ENCODE measurements at places on chromosomes 3 and 15.

GRCh38 chr3:143991713-143992112 is 20.1 kb downstream of the DIPK2A start:
- DNase-seq: no peak

GRCh38 chr3:184756151-184757021 is 44.5 kb upstream of the MAGEF1 start:
- no peak for DNase-seq

- DNase-seq: no peak
These were observed 54.0 kb downstream of the RUBCN start for GRCh38 chr3:197682713-197683112.

DNA sequence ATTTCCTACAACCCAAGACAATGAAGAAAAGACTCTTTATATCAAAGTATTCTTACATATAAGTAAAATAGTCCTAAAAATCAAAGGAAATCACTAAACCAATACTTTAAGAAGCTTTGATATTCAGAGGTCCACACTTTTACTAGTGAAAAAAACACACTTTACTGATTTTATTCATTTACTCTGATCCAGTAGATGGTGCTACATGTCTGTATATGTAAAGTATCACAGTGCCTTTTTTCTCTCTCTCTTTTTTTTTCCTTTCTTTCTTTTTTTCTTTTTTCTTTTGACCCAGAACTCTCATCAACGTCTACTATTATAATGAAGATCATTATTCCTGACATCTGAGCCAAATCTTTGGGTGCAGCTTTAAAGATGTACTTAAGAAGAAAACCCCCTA is 10.8 kb upstream of the CCDC39 start:
- no peak for DNase-seq

DNA sequence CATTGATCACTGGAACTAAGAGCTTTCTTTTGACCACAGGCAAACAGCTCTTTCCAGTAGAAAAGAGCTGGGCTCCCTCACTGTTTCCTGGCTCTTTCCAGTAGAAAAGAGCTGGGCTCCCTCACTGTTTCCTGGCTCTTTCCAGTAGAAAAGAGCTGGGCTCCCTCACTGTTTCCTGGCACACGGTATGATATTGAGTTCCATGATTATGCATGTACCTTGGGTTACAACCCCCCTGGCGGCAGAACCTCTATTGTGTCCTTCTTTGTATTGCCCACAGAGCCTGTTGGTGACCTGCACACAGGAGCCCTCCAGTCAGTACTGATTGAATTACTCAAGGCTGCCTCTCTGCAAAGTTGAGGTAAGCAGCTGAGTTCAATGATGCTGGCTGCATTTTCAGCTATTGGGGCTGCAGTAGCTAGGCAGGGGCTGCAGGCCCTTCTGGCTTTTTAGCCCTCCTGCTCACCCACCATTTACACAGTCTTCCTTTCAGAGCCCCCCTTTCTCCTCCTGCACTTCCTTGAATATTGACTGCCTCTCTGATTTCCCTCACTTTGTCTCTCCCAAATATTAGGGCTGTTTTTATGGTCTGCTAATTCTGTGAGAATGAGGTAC is 10.2 kb downstream of the ACKR2 start:
- no peak for DNase-seq

DNA sequence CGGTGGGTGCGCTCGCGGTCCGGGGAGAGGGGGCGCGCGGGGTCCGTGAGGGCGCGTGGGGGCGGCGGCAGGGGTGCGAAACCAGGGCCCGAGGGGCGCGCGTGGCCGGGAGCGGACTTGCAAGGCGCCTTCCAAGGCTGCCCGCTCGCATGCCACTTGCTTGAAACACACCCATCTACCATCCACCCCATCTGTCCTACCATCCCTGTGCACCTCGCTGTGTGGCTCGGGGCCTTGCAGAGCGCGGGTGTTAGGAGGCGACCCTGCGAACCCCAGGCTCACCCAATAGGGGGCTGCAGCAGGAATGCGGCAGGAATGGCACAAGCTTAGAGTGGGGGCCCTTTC is 240 bp downstream of the CFAP100 start:
- DNase-seq: no peak

GRCh38 chr3:58236527-58237237 is 910 bp upstream of the ABHD6 start:
- DNase-seq: no peak

DNA sequence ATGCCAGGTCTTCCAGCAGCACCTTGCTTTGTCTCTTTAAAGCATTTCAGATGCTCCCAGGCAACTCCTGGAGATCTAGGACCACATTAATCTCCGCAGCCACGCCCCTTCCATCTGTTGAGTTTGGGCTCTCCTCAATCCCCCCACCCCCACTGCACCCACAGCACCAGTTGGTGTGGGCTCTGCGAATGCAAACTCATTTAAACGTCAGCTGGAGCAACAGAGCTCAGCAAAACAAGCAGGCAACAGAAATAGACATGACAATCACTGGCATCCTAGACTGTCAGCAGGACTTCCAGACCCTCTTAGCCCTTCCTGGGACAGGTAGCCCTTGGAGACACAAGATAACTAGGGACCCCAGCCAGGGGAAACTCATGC is 106.9 kb downstream of the LSM3 start:
- DNase-seq: no peak

- DNase-seq: no peak
These were observed 423.4 kb upstream of the UBE2E2 start for GRCh38 chr3:22779737-22780136.

- no peak for DNase-seq
These were observed 289.9 kb downstream of the GAP43 start for GRCh38 chr3:115913069-115913686.

GRCh38 chr3:38538773-38539353 is 42.7 kb downstream of the EXOG start:
- no peak for DNase-seq

GRCh38 chr3:11307830-11308432 is 35.7 kb downstream of the ATG7 start:
- no peak for DNase-seq

- no peak for DNase-seq
These were observed 50.5 kb downstream of the ATP1B3 start for GRCh38 chr3:141926929-141927328.

DNA sequence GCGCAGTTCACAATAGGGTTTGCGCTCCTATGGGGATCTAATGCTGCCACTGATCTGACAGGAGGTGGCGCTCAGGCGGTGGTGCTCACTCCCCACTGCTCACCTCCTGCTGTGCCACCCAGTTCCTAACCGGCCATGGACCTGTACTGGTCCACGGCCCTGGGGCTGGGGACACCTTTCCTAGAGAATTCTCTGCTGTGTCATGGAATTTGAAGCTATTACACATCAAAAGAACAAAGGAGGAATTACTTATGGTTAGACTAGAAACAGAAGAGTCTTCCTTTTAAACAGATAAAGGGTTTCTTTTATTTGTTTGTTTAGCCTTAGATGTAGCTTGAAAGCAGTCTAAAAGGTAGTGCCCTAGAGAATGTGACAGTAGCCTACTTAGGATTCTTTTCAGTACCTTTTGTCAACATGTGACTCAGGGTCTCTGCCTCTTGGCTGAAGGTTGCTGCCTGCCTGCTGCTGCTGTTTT is 50.3 kb downstream of the PAK2 start:
- no peak for DNase-seq

GRCh38 chr3:35966629-35967464 is 327.5 kb downstream of the ARPP21 start:
- no peak for DNase-seq

GRCh38 chr15:80445300-80446041 is 41.3 kb downstream of the ARNT2 start:
- DNase-seq: no peak

- no peak for DNase-seq
These were observed 17.6 kb downstream of the BHLHE40 start for GRCh38 chr3:4996771-4997291.

- DNase-seq: no peak
These were observed 177.7 kb downstream of the VGLL4 start for GRCh38 chr3:11465744-11466616.

- no peak for DNase-seq
These were observed 28.8 kb downstream of the NUP210 start for GRCh38 chr3:13391308-13391707.

DNA sequence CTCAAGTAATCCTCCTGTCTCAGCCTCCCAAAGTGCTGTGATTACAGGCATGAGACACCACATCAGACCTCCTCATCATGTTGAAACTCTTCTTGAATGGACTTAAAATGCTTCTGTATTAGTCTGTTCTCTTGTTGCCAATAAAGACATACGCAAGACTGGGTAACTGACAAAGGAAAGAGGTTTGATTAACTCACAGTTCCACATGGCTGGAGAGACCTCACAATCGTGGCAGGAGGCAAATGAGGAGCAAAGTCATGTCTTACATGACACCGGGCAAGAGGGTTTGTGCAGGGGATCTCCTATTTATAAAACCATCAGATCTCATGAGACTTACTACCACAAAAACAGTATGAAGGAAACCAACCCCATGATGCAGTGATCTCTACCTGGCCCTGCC is 113.5 kb downstream of the CNTN4 start:
- no peak for DNase-seq

DNA sequence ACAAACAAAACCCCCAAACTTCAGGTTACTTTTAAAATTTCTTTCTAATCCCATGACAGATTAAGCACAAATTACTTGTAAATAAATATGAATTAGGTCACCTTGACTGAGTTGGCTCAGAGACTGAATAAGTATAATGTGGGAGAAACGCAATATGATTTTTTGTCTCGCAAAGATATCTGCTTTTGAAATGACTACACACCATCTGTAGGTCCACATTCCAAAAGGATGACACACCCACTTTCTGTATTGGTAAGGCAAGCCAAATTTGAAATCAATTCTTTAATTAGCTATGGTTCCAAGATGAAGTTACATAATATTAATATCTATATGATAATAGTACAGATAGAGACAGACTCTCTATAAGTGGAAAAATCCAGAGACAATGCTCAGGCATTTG is 66.9 kb upstream of the CSPG5 start:
- DNase-seq: no peak

DNA sequence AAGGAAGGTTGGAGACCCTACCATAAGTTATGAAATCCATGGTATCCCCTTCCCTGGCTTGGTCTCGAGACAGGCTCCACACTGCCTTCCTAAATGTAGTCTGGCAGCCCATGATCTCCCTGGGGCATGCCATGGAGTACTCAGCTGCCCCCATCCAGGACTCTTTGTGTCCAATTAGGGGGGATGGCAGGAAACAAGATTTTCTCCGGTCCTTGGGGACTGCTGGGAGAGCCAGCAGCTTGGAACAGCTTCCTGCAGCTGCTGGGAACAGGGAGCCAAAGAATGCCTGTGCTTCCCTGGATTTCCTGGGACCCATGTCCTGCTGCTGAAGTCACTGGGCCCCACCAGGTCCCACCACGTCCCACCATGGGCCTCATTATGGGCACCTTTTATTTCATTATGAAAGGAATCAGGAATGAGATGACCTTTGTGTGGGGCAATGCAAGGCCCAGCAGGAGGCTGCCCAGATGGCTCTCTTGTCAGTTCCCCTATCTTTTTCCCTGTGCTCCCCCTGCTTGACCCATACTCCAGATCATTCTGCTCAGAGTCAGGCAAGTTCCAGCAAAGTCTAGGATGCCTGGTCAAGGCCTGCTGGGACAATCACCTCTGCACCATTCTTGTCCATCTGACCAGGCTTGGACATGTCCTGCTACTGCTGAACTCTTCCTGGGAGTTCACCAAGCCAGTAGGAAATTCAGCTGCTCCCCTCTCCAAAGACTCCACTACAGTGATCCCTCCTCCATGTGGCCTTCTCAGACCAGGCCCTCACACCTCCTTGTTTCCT is 15.0 kb upstream of the DAG1 start:
- DNase-seq: no peak

DNA sequence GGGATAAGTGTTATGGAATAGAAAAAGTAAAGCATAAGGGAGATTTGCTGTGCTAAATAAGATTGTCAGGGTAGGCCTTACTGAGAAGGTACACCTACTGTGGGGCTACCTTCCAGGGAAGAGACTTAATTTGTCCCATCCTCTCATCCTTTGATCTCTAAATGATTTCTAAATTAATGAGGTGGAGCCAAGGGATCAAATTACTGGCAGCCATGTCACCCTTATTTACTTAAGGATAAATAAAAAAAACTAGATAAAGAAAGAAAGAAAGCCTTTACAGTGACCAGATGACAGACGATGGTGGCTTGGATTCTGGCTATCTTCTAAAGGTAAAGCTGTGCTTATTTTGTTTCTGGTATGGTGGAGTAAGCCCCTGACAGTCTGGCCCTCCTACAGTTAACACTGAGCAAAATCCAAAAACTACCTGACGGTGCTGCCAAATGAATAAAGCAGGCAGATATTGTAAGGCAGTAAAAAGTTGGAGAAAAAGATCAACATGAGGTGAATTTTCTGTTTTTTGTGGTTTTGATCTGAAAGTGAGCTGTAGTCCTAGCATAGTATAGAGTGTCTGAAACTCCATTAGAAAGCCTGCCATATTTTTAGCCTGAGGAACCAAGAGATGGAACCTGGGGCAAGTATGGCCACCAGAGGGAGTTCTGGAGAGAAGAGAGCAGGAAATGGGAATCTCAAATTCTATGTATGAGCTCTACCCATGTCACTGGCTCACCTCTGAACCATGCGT is 285.1 kb upstream of the MANF start:
- no peak for DNase-seq

DNA sequence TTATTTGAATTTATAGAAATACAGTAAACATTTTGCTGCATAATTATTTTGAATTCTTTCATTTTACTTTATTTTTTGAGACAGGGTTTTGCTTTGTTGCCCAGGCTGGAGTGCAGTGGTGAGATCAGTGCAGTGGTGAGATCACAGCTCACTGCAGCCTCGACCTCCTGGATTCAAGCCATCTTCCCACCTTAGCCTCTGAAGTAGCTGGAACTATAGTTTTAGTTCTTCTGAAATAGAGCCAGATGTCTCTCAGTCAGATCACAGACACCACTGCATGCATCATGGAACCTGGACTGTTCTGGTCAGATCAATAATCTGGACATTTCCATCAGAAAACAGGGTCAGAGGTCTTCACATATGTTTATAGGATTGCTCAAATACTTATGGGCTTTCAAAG is 7.9 kb downstream of the RPLP1 start:
- no peak for DNase-seq

DNA sequence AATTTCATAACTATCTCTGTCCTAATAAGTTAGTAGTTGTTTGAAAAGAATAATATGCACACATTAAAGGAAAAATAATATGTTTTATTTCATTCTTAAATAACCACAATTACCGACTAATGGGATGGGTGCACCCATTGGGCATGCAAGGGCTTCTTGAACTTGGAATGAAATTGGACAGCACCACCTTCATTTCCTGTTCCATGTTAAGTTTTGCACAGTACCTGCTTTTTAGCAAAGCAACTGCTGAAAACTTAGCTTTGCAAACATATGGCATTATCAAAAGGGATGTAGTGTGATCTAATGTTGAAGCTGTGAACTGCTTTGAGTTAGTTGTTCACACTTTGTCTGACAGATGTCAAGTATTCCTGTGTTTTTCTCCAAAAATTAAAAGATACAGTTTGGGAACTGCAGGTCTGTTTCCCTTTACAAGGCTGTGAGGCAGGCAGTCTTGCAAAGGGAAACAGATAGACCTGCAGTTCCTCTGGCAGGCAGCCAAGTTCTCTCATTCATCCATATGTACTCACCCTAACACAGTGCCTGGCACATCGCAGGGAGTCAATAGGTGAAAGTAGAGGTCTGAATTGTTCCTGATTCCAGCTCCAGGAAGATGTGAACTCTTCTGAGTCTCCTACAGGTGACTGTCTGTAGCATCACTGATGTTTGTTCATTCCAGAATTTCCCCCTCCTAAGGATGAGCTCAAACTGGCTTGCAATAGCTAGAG is 64.3 kb upstream of the GOLGA8B start:
- no peak for DNase-seq

GRCh38 chr15:63559753-63560152 is 37.4 kb upstream of the FBXL22 start:
- DNase-seq: no peak

- no peak for DNase-seq
These were observed 34.7 kb downstream of the NIPA2 start for GRCh38 chr15:22872936-22873701.

Data from GDM1 (cell line).